Subcutaneous adipose tissue (tissue), 4 donors: ENCODE measurements at places on chromosomes 12 and 14. TPM values are rescaled to one million over a fixed set of nuclear protein-coding genes. Genes with fewer than 3 reads are reported as not detected.

The CCDC197 gene
- not detected for total RNA-seq

The PPFIA2 gene
- 1.5 TPM for total RNA-seq

The NTN4 gene
- 23.2 TPM for total RNA-seq

The KCTD10 gene
- 70.9 TPM for total RNA-seq

The SERPINA4 gene
- total RNA-seq = not detected

The GYS2 gene
- total RNA-seq = 7.3 TPM

The FAM90A1 gene
- not detected for total RNA-seq

The FGF23 gene
- total RNA-seq = 0.22 TPM

The TTC9 gene
- total RNA-seq = 0.38 TPM

The ACVRL1 gene
- 271 TPM for total RNA-seq

The SERPINA9 gene
- total RNA-seq = not detected

The NPFF gene
- total RNA-seq = not detected

The CLEC4C gene
- total RNA-seq = not detected

The SYCP3 gene
- not detected for total RNA-seq

The GUCY2C gene
- total RNA-seq = 0.17 TPM

The EFCAB11 gene
- 8.5 TPM for total RNA-seq

The BDKRB2 gene
- total RNA-seq = 2.9 TPM

The DEGS2 gene
- 0.22 TPM for total RNA-seq

The CLEC9A gene
- not detected for total RNA-seq

The RPS6KL1 gene
- 3.8 TPM for total RNA-seq

The RPGRIP1 gene
- total RNA-seq = not detected

The PIANP gene
- not detected for total RNA-seq
